Mucosa of gallbladder (tissue), 1 donor: ENCODE measurements at places on chromosomes 12 and 14. TPM values are rescaled to one million over a fixed set of nuclear protein-coding genes. Genes with fewer than 3 reads are reported as not detected.

The FITM1 gene
- 0.81 TPM for total RNA-seq

The PTMS gene
- total RNA-seq: 293 TPM

The MYF5 gene
- not detected for total RNA-seq

The TMCC3 gene
- total RNA-seq: 6.1 TPM

The PLCZ1 gene
- total RNA-seq: not detected

The EPS8 gene
- 150 TPM for total RNA-seq

The RNASE3 gene
- 0.52 TPM for total RNA-seq

The TAS2R9 gene
- not detected for total RNA-seq
